ENCODE measurements at places on chromosomes 16 and 17.

GRCh38 chr16:9932919-9933653, 249.1 kb downstream of the GRIN2A start:
- DNase-seq: no peak

GRCh38 chr17:44132275-44132821, 8.9 kb upstream of the HDAC5 start:
- no peak for DNase-seq

GRCh38 chr16:515939-516226, 11.6 kb upstream of the CAPN15 start:
- DNase-seq: no peak

DNA sequence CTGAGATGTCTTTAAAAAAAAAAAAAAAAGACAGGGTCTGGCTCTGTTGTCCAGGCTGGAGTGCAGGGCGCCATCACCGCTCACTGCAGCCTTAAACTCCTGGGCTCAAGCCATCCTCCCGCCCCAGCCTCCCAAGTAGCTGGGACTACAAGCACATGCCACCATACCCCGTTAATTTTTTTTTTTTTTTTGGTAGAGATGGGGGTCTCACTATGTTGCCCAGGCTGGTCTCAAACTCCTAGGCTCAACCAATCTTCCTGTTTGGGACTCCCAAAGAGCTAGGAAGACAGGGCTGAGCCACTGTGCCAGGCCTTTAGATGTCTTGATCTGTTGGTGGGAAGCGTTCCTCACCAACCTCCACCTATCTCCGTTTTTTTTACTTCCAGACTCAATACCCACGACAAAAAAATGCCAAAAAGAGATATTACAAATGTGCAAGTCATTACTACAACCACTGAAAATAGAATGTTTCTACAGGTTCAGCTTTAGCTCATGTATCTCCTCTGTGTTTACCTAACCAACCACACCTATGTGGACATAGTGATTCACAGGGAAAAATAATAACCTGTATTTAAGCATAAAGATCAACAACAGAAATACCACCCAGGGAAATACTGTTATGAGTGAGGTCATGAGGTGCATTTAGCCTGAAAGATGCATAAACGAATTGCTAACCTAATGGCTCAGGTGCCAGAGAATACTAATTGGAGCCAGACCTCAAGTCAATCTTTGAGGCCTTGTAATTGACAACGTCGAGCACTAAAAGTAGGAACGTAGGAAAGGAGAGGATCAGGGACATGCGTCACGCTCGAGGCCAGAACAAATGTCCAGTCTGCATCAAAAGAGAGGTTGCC, 22.6 kb downstream of the NACA2 start:
- DNase-seq: no peak

DNA sequence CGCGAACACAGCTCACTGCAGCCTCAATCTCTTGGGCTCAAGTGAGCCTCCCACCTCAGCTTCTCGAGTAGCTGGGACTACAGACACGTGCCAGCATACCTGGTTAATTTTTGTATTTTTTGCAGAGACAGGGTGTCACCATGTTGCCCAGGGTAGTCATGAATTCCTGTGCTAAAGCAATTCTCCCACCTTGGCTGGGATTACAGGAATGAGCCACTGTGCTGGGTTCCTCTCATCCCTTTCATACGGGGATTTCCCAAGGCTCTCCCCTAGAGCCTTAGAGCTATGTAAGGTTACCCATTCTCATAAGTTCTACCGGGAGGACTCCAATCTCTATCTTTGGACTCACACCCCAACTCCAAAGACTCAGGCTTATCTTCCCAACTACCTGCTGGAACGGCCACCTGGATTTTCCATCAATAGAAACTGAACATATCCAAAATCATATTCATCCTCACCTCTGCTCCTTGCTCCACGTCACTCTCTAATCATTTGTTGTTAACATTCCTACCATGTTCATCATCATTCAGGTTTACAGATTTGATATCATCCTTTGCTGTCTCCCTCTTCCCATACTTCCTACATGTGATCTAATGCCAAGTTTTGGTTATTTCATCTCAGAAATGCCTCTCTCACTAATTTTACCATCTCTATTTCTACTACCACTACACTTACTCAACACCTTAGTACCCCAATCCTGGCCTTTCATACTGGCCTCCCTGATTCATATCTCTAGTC, 92.5 kb downstream of the NCOR1 start:
- no peak for DNase-seq

- no peak for DNase-seq
Observed at GRCh38 chr17:79608624-79608959, 2.3 kb downstream of the RBFOX3 start.

DNA sequence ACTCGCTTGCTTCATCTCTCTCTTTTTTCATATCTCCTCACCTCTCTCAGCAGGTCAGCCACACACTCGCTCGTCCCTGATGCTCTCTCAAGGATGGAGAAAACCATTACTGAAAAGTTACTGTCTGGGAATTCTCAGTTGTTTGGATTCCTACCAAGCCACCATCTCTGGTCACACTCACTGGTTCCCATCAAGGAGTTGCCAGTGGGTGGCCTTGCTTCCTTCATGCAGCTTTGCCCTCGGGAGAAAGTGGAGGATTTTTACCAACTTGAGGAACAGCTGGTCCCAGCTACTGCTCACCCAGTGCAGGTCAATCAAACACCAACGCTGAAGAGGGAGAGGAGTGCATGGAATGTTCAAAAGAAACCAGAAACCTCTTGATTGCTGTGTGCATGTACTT, 25.3 kb downstream of the MEOX1 start:
- no peak for DNase-seq

GRCh38 chr16:75251280-75252048, at the start of gene BCAR1:
Gene BCAR1, minus strand, starts transcription at chr16:75251624. Its CDS starts 142 bp downstream, at chr16:75251482.
- peak; percentile 74 for DNase-seq

DNA sequence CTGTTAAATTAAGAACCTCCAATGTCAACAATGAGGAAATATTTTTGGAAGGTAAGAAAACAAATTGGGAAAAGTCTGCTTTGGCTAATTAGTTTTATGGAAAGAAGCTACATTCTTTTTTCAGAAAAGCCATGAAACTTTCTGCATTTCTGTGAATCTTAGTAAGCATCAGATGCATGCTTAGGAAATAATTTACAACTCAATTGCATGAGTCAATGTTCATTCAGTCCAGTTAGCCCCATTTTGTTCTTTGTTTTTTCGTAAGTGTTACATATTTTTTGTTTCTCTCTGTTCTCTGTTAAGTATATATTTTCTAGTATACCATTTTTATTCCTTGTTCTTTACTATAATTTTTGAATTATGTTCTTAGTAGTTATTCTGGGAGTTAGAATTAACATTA, 195.2 kb upstream of the KIF2B start:
- DNase-seq: no peak

GRCh38 chr17:63178530-63178929, 212.5 kb downstream of the TANC2 start:
- no peak for DNase-seq

GRCh38 chr16:49563666-49564065, 190.1 kb downstream of the C16orf78 start:
- no peak for DNase-seq
